HTR-8/SVneo (cell line): ENCODE measurements at places on chromosomes 16 and 17.

- DNase-seq = peak; percentile 41
Observed at GRCh38 chr17:81821603-81822311, 11.3 kb downstream of the MCRIP1 start.

DNA sequence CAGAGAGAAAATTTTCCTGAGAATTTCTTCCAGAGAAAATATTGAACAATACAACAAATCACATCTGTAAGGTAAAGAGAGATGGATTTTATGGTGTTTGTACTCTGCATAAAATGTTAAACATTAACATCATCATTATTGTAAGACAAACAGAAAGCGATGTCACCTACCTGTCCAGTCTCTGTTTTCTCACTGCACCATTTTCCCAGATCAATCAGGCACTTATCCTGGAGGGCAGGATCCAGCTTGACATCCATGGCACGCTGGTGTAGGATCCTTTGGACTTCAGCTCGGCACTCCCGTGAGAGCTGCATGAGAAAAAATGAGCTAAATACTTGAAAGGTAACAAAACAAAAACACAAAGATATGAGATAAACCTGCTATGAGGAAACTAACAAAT, 55.9 kb upstream of the CLEC18B start:
- DNase-seq = no peak

- no peak for DNase-seq
Observed at GRCh38 chr16:4217204-4218131, 24.4 kb downstream of the SRL start.

GRCh38 chr16:70601576-70602575, 44.5 kb upstream of the IL34 start:
- DNase-seq = no peak

GRCh38 chr17:1108765-1109605, 70.8 kb downstream of the ABR start:
- peak; percentile 41 for DNase-seq

DNA sequence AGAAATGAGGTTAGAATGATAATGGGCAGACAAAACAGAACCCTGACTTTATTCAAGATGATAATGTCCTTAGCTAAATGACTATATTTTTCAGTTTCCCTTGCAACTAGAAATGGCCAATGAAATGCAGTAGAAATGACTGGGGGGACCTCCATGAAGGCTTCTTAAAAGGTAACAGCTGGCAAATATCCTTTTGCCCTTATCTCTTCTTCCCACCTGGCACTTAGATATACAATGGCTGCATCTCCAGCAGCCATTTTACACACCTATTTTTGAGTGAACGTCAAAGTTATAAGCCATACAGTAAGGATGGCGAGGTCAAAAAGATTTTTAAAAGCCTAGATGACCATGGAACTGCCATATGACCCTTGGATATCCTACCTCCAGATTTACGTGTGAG, 39.9 kb downstream of the USP32 start:
- no peak for DNase-seq

DNA sequence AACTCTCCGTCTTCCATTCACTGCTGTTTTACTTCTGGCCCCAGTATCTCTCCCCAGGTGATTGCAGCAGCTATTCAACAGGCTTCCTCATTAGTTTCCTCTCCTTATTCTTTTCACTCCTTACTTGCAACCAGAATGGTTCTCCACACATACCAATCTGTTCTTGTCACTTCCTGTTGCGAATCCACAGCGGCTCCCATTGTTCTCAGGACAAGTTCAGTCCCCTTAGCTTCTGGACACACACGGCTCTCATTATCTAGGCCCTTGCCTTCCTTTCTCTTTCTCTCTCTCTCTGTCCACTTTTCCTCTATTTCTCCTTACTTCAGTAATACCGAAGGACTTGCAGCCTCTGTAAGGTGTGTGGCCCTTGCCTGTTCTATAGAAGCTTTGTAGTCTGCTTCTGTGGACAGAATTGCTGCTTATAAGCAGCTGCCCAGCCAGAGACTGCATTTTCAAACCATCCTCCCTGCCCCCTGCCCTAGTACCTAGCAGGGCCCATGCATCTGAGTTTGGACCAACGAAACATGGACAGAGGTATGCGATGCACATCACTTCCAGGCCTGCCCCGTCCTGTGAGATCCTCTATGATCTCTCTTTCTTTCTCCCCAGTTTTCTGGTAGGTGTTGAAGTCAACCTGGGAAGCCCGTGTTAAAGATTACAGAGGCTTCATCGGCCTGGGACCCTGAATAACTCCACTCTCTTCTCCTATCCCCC, 45.7 kb downstream of the VAT1L start:
- DNase-seq = peak; percentile 82

GRCh38 chr17:73194514-73195222, 1.8 kb downstream of the COG1 start:
- no peak for DNase-seq

DNA sequence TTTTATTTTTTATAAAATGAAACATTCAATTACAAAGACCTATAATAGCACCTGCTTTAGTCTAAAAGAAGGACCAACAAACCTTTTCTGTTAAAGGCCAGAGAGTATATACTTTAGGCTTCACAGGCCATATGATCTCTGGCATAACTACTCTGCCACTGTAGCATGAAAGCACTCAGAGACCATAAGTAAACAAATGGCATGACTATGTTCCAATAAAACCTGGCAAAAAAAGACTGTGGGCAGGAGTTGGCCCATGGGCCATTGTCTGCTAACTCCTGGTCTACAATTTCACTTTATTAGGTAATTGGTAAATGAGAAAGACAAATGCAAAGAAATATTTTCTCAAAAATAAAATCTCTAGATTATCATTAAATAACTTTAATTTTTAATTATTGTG, 14.9 kb downstream of the CEP112 start:
- no peak for DNase-seq

GRCh38 chr17:10265100-10265810, 66.8 kb upstream of the GAS7 start:
- no peak for DNase-seq

DNA sequence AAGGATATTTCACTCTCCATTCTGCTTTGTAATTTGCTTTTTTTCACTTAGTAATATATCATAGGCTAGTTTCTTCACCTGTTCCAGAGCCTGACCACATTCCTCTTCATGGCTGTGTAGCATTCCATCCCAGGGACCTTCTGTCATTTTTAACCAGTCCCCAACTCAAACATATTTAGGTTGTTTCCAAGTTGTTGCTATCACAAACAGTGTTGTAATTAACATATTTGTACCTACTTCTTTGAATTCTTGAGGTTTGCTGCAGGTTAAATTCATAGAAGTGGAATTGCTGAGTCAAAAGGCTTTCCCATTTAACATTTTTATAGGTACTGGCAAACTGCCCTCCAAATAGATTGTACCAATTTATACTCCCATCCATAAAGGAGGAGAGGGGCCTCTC, 65.1 kb upstream of the MED9 start:
- DNase-seq = no peak

- DNase-seq = no peak
Observed at GRCh38 chr16:68612996-68613395, 32.1 kb upstream of the CDH3 start.

DNA sequence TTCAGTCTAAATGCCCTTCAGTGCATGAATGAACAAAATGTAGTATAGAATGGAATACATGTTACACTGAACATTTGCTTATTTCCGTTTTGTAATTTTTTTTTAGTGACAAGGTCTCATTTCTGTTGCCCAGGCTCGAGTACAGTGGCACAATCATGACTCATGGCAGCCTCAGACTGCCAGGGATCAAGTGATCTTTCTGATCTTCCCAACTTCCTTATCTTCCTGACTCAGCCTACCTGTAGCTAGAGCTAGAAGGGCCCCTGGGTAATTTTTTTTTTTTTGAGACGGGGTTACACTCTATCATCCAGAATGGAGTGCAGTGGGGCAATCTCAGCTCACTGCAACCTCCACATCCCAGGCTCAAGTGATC, 7.3 kb upstream of the SLX4 start:
- no peak for DNase-seq

DNA sequence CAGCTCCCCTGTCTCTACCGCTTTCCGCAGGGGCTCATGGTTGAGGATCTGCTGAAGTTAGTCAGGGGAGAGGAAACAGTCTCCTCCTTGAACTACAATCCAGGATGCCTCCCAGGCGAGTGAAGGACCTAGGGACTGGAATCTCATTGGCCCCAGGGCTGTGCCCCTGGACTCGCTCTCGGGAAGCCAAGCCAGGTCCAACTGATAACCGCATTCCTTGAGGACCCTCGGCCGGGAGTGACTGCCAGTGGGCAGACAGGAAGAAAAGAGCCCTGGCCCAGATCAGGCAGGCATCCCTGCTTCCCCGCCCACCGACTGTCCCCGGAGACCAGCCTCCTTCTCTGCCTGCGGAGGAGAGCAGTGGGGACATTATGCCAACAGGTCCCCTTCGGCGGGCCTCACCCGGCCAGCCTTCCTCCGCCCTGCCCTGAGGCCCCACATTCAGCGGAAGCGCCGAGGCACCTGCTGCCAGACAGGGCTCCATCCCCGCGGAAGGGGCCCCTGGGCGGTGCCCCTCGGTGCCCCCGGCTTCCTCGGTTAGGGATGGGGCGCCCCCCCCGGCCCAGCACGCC, 776 bp downstream of the LRRC75A start:
- no peak for DNase-seq

DNA sequence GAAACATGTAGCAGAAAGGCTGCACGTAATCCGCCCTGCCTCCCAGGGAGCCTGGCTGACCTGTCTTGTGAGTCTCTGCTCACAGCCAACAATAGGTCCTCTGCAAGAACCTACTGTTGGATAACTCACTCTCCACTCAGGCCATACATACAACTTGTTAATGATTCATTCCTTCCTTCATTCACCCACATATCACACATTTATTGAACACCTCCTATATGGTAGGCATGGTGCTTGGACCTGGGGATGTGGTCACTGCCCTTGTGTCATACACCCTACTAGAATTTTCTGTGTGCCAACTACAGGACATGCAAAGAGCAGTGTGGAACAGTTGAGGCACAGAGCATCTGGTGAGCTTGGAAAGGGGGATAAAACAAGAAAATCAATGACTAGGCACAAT, 28.1 kb upstream of the HNF1B start:
- DNase-seq = no peak

GRCh38 chr16:27448532-27449433, 46.8 kb downstream of the IL21R start:
- no peak for DNase-seq

DNA sequence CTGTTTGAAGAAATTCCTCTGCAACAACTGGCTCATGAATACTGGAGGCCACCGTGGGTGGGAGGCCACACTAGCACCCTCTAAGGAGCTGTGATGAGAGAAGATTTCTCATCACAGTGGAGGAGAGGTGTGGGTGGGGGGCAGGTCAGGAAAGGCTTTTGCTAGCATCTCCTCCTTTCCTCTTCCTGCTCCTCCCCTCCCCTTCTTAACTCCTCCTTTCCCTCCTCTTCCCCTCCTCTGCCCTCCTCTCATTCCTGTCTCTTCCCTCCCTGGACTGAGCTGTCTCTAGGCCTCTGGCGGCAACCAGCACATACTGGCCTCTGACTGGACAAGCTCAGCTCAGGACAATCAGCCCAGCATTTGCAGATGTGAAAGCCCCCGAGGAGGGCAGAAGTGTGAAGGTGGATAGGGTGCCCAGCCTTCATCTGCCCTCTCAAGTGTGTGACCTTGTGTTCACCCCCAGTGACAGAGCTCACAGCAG, 19.0 kb upstream of the LHX1 start:
- DNase-seq = peak; percentile 73

- peak; percentile 17 for DNase-seq
Observed at GRCh38 chr16:54136276-54136625, 150.3 kb downstream of the IRX3 start.

GRCh38 chr16:1495889-1496262, 2.7 kb downstream of the TELO2 start:
- DNase-seq = no peak

- no peak for DNase-seq
Observed at GRCh38 chr17:75498726-75499213, 16.6 kb downstream of the CASKIN2 start.

GRCh38 chr17:2102931-2103809, 48.3 kb downstream of the HIC1 start:
- DNase-seq = no peak

DNA sequence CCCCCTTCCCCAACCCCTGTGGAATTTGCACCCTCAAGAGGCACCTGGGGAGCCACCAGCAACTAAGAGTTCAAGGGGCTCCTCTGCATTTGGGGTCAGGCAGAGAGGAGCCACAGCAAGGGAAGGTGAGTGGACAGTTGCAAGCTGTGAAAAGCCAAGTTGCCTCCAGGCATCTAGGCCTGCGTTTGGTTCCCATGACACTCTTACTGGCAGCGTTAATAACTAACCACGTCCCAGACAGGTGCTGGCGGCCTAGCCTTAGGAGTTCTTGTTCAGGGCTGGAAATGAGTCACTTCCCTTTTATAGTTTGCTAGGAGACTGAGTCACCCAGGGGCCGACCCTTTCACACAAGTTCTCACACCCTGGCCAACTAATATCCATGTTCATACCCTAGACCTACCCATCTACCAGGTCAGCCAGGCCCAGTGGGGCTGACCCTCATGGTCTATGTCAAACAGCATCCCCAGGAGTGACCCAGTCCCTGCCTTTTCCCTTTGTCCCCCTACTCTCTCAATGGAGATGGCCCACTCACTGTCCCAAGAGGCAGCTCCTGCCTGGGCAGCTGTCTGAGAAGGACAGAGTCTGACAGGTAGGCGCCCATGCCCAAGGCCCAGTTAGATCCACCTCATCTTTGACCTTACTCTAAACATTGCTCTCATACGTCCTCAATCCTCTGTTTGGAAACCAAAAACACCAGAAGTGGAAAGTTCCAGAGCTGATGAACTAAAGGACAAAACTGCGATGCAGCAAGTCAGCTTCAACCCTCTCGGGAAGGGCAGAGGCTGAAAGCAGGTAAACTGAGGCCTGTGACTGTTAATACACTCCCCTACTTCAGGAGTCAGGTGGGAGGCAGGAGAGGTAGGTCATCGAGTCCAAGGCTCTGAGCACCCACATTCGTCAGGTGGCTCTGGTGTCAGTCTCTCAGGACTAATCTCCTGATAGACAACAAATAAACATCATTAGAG, 300.6 kb downstream of the SOX9 start:
- peak; percentile 91 for DNase-seq

- DNase-seq = no peak
Observed at GRCh38 chr16:88063211-88063773, 112.1 kb downstream of the BANP start.

DNA sequence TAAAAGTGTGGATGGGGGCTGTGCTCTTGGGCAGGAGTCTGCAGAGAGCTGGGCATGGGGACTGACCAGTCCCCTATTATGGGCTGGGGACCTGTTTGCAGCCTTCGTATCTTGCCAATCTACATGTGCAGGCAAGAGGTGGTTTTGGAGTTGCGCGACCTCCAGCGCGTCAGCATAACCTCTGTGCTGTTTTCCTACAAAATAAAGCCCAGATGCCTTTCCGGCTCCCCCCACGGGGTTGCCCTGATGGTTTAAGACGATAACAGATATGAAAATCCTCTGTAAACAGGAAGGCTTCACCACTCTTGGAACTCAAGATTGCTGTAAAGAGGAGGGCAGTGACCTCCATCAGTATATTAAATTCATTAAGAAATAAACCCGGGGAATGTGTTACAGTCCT, 16.5 kb upstream of the SPPL2C start:
- no peak for DNase-seq

DNA sequence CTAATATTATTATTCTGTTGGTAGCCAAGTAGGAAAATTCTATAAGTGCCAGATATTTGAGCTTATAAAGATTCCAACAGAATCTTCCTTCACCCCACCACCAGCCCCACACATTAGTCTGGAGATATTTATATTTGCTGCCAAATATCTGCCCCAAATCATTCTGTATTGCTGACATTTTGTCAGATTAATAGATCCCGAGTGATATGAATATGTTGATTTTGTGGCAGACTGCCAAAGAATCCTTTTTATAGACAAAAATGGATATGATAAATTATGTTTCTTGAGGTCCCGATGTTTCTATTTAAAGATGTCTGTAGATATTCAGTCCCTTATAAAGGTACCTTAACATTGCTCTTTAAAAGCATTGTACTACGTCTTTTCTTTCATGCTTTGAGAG, 162.2 kb upstream of the KCNJ16 start:
- DNase-seq = no peak
